NCI-H1694 treated with DMSO at 0.1 percent for 48 hours (cell line): ENCODE measurements at places on chromosomes 12 and 14.

DNA sequence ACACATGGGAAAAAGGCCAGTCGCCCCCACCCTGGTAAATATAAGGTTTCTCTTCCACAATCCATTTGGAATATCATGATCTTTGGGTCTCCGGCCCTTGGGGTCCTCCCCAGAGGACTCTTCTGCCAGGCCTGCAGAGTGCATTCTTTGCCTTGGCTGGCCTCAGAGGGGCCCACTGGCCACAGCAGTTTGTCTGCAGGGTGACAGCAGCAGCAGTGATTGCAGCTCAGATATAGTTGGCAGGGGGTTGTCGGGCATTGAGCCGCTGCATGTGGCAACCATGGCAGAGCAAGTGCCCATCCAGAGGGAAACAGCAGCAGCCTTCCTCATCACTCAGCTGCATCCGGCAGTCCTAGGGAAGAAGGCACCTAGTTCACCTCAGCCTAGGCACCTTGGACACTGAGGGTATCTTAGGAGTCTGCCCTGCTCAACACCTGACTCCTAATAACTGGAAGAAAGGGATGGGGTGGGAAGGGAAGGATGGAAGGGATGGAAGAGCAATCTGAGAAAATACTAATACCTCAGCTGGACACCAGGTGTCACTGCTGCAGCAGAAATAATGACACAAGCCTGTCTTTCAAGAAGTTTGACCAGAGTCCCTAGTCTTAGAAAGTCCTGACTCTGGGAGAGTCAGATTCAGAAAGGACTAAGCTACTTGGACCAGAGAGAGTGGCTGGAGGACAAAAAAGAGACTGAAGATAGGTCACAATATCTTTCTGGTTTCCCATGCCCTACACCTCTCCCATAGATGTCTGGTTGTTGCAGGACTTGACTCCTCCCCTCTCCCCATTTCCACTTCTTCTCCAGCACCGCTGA, 8.9 kb downstream of the AJUBA start:
- DNase-seq, result peak; percentile 38

DNA sequence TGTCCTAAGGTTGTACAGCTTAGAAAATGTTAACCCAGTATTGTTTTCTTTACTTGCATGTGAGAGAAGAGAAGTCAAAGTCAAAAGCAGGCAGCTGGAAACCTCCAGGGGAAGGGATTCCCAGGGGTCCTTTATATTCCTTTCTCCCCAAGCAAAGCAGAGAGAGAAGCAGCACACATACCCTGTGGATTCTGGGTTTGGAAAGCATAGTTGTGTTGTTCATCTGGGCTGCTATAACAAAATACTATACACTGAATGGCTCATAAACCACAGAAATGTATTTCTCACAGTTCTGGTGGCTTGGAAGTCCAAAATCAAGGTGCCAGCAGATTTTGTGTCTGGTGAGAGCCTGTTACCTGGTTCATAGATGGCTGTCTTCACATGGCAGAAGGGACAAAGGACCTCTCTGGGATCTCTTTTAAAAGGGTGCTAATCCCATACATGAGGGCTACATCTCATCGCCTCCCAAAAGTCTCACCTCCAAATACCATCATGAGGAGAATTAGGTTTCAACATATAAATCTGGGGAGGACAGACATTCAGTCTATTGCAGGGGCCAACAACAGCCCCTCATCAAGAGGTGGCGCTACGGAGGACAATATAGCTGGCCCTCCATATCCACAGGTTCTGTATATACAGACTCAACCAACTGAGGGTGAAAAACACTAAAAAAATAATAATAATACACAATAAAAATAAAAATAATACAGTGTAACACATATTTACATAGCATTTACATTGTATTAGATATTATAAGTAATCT, 19.3 kb upstream of the PCNX1 start:
- DNase-seq, result peak; percentile 49

GRCh38 chr12:68446901-68447796, 115.0 kb upstream of the MDM1 start:
- no peak for DNase-seq

DNA sequence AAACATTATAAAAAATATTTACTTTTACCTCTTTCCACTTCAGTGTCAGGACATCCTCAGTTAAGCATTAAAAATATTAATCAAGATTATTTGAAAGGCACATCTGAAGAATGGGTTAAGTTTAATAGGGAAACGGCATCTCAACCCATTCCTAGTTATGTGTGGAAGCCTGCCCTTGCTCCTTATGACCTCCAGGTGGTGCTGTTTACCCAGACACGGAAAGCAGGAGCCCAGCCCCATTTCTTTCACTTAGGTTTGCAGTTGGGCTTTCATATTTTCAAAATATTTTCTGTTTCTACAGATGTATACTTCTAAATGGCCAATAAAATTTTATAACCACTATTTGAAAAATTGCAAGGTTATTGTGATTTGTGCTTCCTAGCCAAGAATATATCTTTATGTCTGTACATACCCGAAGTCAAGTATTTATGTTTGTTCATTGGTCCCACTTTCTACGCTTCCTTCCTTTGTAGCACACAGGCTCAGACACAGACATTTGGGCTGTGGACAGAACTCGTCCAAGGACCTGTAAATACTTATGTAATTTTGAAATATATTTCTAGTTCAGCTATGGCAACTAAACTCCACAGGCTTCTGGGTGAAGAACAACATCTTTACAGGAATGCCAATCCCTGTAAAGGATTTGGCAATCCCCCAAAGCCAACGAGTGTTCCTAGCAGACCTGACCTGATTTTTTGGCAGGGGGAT, 247.1 kb downstream of the AKAP6 start:
- DNase-seq, result peak; percentile 81

DNA sequence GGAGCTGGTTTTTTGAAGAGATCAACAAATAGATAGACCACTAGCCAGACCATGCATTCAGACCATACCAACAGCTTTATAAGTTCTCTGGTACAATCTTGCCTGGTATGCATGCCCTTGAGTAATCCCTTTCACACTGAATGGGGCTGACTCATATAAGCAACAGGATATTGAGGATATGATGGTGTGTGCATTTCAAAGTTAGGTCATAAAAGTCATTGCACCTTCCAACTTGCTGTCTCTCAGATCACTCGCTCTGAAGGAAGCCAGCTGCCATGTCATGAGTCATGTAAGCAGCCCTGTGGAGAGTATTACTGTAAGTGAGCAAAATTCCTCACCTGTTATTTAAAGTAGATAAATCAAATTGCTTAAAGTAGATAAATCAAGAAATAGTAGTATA, 45.0 kb upstream of the OR6J1 start:
- DNase-seq, result no peak

- peak; percentile 58 for DNase-seq
These were observed 201.2 kb downstream of the DPF3 start for GRCh38 chr14:72692696-72693095.

DNA sequence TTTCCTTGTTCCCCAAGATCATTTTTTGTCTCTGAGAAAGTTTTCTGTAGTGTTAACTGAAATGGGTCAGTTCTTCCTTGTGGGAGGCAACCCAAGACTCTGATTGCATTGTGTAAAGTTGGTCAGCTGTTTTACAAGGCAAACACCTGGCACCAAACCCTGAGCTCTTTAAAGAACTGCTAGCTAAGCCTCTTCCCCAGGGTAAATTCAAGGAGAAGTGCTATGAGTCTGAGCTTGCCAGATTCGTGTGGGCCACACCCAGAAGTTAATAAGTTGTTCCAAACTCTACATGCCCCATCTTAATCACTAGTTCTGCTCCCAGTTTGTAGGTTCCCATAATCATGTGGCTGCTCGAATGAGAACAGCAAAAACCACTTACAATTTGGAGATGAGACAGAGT, 214.5 kb downstream of the BTG1 start:
- DNase-seq, result no peak

- DNase-seq, result no peak
These were observed 218.9 kb downstream of the MED13L start for GRCh38 chr12:116058574-116058973.

DNA sequence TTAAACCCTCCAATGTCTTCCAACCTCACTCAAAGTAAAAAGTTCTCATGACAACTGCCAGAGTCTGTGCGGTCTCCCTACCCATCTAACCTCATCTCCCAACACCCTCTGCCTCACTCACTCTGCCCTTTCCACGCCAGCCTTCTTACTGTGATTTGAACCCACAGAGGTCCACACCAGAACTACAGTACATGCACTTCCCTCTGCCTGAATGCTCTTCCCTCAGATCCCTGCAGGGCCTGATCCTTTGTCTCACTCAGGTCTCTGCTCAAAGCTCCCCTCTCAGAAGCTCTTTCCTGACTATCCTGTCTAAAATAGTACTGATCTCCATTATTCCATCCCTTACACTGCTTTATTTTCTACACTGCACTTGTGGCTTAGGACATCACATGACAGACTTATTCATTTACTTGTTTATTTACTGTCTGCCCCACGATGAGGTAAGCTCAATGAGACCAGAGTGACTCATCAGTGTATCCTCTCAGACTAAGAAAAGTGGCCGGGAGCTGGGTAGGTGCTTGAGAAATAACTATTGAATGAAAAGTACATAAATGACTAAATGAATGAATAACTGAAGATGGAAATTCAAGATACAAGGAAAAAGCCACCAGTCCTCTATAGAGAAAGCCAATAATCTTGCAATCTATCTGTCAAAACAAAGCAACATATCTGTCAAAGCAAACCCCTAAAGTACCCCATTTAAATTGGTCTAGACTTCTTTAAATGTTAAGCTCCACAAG, 17.1 kb downstream of the POMT2 start:
- DNase-seq, result no peak

DNA sequence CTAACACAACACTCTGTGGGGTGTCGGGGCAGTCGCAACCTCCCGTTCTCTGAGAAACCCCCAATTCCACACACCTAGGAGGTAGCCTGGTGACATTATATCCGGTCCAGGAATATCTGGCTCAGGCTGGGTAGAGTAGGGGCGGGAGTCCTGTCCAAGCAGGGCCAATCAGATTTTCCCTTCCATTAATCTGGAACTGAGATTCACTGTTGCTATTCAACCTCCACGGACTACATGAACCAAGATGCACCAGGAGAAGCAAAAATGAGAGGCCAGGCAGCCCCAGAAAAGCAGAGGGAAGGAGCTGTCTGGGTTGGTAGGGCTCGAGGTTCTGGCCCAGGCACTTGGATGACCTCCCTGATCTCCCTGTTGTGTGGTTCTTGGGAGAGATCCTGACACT, 51.0 kb downstream of the NINJ2 start:
- no peak for DNase-seq

DNA sequence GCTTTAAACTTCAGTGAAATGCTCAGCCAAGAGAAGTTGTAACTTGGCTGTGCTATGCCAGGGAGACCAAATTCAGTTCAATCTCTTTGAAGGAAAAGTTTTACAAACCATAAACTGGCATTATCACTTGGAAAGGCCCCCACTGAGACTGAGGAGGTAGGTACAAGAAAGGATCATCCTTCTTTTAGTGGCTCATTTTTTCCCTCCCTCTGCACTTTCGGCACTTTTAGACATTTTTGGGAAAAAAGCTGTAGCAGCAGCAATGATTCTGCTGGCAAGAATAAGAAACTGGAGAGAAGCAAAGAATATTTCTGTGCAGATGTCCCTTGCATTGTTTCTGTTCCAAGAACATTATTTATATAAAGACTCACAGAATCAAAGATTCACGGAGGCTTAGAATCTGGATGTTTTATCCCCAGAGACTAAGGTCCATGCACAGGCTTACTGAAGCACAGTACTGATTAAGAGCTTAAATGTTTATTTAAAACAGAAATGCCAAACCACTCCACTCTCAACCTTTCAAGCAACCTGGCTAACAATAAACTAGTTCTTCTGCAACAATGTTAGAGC, 12.3 kb downstream of the ZC2HC1C start:
- no peak for DNase-seq

DNA sequence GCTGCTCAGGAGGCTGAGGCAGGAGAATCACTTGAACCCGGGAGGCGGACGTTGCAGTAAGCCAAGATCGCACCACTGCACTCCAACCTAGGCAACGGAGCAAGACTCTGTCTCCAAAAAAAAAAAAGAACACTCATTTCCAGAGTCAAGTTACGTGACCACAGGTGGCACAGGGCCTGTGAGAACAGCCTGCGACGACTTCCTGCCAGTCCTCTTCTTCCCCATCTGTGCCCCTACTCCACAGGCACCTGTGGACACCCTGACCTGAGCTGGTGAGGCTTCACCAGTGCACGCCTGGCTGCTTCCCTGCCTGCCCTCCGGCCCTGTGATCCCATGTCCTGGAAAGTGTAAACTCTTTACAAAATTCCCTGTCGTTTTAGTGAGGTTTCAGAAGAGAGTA, 77.7 kb downstream of the PPP2R5C start:
- no peak for DNase-seq

- no peak for DNase-seq
These were observed 253.7 kb downstream of the SLC6A15 start for GRCh38 chr12:84658877-84659276.

GRCh38 chr12:112714166-112714710, 77.3 kb upstream of the RPH3A start:
- no peak for DNase-seq

- DNase-seq, result no peak
These were observed 12.7 kb upstream of the SERPINA1 start for GRCh38 chr14:94401083-94401482.

DNA sequence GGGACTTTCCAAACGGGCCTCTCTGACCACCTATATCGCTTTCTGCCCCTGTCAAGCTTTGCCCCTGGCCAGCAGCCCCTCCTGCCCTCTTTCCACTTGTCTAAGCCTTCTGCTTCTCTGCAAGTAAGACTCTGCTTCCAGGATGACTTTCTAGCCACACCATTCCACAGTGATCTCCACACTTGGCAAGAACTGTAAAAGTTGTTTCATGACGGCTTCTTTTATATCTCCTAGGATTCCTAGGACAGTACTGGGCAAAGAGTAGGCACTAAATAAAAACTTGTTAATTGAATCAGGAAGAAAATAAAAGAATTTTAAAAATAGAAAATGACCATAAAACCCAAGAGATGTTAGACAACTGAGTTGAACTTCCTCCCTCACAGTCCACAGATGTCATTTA, 1.8 kb upstream of the PTPN21 start:
- no peak for DNase-seq

DNA sequence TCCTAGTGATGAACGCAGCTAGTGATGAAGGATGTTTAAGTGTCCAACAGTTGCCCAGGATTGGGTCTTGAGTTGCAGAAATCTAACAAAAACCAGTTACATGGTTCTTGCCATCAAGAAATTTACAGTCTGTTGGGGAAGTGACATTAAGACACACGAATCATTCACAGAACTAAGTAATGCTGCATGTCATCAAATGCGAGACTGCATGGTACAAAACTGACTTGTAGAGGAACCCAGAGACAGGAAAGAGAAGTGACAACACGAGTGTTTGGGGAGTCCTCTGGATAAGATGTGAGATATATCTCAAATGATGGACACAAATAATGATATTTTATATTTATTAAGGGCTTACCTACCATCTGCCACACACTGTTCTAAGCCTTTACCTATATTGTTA, 6.1 kb upstream of the SYNE3 start:
- DNase-seq, result no peak

- no peak for DNase-seq
These were observed 148.3 kb downstream of the SAMD4A start for GRCh38 chr14:54715239-54715638.
